AG10803 (cell line): ENCODE measurements at places on chromosomes 7 and 10.
A peak's percentile ranks its signal among the peaks of the same experiment; 100 is the strongest.

GRCh38 chr10:118901380-118901779 lies 128.1 kb upstream of the NANOS1 start:
- no peak for DNase-seq

DNA sequence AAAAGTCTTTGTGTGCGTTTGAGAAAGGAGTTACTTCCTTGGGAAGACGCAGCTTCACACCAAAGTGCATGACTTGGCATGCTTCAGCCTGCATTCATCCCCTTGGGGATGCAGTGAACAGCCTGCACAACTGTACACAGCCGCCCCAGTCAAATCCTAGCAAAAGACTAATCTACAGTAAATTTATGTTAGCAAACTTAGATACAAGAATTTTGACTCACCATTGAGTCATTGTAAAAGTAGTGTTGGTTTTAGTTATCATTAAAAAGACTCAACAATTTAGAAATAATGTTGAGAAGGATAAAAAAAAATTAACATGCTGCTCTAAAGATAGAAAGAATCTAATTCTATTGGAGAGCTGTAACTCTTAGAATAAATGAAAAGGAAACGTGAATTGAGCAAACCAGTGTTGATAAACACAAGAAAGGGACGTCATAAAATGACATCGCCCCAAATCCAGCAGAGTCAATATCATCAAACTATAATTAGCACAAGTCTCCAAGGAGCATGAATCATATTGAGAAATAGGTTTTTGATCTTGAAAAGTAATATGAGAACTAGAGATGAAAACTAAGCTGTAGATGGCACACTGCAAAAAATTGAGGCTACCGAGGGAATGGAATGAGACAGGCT lies 11.9 kb upstream of the OPTN start:
- peak; percentile 63 for DNase-seq

DNA sequence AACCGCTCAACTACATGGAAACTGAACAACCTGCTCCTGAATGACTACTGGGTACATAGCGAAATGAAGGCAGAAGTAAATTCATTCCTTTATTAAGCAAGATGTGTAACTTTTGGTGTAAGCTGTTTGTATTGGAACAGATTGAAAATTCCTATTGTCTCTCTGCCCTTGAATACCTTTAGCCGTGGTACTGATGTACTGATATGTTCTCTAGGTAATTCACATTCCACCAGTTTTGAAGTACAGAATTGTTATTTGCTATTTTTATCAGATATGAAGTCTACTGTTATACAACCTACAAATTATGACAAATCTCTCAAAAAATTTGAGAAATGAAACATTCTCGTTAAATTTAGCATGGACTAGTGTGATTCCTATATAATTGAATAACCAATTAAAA lies 17.7 kb downstream of the ZMYND11 start:
- no peak for DNase-seq

GRCh38 chr7:7921830-7922229 lies 46.8 kb upstream of the GLCCI1 start:
- no peak for DNase-seq

DNA sequence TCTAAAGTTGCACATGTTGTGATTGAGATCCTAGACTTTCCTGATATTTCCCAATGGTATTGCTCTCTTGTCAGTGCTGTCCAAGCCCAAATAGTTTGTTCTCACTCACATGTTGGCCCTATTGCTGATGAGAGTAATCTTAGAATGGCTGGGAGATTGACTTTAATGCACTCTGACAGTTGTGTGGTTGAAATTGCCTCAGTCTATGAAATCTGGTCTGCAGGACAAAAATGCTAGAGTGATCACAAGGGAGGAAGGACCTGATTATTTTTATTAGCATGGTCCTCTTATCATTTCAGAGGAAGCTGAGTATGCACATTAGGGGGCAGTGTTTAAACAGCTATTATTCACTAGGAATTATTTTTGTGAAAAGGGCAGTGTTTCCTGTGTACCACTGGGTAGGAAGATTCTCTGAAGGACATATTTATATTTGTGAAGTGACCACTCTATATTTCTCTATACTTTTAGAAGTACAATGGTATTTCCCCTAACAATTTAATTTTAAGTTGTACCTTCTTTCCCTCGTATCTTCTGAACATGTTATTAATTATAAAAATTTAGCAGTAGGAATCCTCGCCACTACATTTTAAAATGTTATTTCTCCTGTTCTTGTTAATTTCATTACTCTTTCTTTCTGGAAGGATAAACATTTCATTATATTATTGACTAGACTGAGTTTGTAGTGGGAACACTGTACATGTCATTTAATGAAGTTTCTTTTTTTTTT lies 64.4 kb downstream of the SUGCT start:
- peak; percentile 94 for DNase-seq

GRCh38 chr7:123283373-123283772 lies 83.6 kb upstream of the SLC13A1 start:
- DNase-seq = no peak

- no peak for DNase-seq
Measured at GRCh38 chr7:50953303-50953702, 170.6 kb upstream of the GRB10 start.

GRCh38 chr7:151552352-151553028 lies 32.8 kb upstream of the RHEB start:
- DNase-seq = no peak

- no peak for DNase-seq
Measured at GRCh38 chr10:132418527-132419416, 21.8 kb downstream of the PWWP2B start.

GRCh38 chr7:39952374-39952773 lies 2.3 kb downstream of the CDK13 start:
- DNase-seq = peak; percentile 78

GRCh38 chr10:3935933-3936359 lies 150.9 kb upstream of the KLF6 start:
- peak; percentile 52 for DNase-seq

DNA sequence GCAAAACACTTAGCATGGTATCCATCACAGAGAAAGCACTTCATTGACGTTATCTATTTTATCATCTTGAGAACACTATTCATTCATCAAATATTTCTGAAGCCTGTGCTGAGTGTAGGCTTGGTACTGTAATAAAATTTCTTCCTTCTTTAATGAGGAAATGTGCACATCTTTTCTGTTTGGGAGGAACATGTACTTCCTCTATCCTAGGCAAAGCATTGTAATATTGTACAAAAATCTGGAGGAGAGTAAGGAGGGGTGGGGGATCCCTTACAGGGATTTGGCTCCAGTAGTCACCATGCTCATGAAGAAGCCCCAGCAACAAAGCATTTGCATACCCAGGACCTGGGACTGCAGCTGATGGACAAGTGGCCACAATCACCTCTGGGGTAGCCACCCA lies 39.9 kb upstream of the SORCS3 start:
- DNase-seq = no peak

GRCh38 chr10:5666008-5666840 lies at the start of gene ASB13:
Gene ASB13 (minus strand): TSS chr10:5666595. CDS start chr10:5666551, 44 bp downstream.
- DNase-seq = peak; percentile 33

- DNase-seq = no peak
Measured at GRCh38 chr7:6376820-6377219, 70.9 kb downstream of the DAGLB start.

GRCh38 chr7:13293264-13294002 lies 606.0 kb downstream of the ARL4A start:
- DNase-seq = no peak

DNA sequence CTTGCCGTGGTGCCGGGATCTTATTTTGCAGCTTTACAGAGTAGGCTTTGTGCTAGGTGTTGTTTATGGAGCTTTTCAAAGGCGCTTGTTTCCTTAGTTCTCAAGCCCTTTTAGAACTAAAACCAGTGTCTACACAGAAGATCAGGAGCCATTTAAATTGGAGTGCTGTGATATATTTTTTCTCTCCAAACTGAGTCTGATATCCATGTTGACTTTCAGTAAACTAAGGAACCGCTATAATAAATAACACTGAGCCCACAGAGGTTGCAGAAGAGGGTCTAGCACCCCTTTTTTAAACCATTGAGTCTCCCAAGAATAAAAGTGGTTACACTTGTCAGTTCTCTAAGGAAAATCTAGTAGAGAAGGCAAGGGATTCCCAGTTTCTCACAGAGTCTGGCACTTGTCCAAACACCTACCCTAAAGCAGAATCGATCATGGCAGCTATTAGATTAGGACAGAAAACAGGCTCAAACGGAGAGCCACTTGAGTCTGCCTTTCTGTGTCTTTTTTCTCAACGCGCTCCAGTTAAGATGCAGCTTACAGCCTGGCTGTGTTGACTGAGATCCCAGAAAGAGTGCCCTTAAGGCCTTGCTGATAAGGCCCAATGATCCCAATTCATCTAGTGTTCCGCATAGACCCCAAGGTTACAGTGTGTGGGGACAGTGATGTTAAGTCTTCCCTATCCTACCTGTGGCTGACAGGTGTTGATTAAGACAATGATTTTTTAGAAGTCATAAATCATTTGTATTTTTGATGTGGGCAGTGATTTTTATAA lies 804 bp downstream of the TMEM106B start:
- no peak for DNase-seq

GRCh38 chr10:124748166-124748565 lies 4.0 kb upstream of the FAM53B start:
- DNase-seq = no peak

GRCh38 chr10:20100171-20100570 lies 283.9 kb downstream of the PLXDC2 start:
- no peak for DNase-seq

GRCh38 chr7:43307522-43307921 lies 195.1 kb downstream of the HECW1 start:
- DNase-seq = no peak

- no peak for DNase-seq
Measured at GRCh38 chr10:117312430-117312829, 62.8 kb downstream of the PDZD8 start.

- DNase-seq = peak; percentile 40
Measured at GRCh38 chr7:85191383-85191782, 4.5 kb upstream of the SEMA3D start.

- DNase-seq = no peak
Measured at GRCh38 chr10:114609518-114610426, 48.3 kb downstream of the ABLIM1 start.

GRCh38 chr7:47427051-47427643 lies 154.8 kb downstream of the TNS3 start:
- DNase-seq = no peak

- DNase-seq = no peak
Measured at GRCh38 chr10:131773370-131774343, 127.2 kb upstream of the PPP2R2D start.

DNA sequence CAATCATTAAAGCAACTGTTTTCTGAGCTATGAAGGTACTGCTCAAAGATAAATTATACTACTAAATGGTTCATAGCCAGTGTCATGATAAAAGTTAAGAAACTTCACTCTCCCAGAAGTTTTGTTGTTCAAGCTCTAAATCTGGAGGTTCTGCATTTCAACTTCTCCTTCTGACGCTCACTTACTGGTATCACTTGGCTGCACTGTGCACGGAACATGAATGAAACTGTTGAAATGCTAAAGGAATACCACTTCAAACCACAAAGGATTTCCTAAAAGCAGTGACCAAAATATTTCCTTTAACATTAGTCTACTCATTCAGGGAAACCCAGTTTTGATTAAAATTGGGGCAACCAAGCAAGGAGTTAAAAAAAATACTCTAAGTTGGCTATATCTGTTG lies 93.6 kb downstream of the UBE2H start:
- no peak for DNase-seq

- DNase-seq = no peak
Measured at GRCh38 chr10:61398366-61399129, 54.6 kb downstream of the TMEM26 start.

DNA sequence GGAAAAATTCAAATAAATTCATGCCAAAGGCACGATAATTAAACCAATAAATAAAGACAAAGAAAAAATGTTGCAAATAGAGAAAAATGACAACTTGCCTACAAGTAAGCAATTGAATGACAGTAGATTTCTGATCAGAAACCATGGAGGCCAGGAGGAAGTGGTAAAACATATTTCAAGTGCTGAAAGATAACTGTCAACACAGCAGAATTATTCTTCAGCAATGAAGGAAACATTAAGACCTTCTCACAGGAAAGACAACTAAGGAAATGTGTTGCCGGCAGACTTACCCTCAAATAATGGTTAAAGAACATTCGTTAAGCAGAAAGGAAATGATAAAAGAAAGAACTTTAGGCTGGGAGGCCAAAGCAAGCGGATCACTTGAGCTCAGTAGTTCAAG lies 30.4 kb downstream of the RUNDC3B start:
- no peak for DNase-seq

DNA sequence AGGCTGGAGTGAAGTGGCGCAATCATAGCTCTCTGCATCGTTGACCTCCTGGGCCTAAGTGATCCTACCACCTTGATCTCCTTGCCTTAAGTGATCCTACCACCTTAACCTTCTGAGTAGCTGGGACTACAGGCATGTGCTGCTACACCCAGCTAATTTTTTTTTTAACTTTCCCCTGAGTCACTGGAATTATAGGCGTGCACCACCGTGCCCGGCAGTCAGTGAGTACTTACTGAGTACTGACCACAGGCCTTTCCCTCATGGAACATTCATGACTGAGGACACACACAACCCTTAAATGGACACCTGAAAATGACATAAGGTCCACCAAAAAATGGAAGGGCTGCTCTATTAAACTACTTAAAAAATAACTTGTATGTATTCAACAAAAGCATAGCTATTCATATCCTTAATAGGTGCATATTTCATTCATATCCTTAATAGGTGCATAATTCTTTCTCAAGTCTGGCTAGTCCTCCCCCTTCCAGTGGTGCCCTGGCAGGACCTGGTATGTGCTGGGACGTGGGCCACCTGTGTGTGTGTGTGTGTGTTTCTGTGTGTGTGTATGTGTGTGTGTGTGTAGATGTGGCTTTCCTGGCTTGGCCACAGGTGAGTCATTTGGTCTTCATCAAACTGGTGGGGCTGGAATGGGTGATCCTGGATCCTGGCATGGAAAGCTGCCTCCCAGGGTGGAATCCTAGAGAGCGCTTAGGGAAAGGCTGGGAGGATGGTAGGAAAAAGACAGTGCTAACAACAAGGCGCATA lies 3.5 kb downstream of the FAM180A start:
- DNase-seq = peak; percentile 86

GRCh38 chr10:104301907-104302690 lies 33.1 kb downstream of the GSTO2 start:
- no peak for DNase-seq

DNA sequence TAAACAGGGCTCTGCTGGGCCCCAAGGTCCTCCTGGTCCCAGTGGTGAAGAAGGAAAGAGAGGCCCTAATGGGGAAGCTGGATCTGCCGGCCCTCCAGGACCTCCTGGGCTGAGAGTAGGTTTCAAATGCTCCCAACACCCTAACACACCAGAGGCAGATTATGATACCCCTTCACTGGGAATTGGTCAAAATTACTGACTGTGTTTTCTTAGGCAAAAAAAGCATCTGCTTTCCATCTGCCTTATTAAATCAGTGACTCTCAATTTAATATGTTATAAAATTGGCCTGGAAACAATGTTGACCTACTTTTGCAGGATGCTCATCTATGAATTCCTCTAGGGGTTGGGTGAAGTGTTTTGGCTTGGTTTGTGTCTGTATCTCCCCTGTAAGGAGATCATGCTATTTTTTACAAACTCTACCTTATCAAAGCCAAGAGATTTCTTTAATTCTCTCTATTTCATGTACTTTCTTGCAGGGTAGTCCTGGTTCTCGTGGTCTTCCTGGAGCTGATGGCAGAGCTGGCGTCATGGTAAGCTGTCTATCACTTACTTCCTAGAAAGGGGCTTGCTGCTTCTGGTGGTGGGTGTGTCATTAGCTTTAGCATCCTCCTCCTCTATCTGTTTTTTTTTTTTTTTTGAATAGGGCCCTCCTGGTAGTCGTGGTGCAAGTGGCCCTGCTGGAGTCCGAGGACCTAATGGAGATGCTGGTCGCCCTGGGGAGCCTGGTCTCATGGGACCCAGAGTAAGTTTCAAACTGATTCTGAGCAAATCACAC lies 15.9 kb downstream of the COL1A2 start:
- DNase-seq = peak; percentile 69

- no peak for DNase-seq
Measured at GRCh38 chr7:28626221-28626620, 213.9 kb downstream of the CREB5 start.
